CD4-positive, alpha-beta T cell treated with Interferon alpha-2 for 1 hour (primary cell): ENCODE measurements at places on chromosomes 7 and 10.

DNA sequence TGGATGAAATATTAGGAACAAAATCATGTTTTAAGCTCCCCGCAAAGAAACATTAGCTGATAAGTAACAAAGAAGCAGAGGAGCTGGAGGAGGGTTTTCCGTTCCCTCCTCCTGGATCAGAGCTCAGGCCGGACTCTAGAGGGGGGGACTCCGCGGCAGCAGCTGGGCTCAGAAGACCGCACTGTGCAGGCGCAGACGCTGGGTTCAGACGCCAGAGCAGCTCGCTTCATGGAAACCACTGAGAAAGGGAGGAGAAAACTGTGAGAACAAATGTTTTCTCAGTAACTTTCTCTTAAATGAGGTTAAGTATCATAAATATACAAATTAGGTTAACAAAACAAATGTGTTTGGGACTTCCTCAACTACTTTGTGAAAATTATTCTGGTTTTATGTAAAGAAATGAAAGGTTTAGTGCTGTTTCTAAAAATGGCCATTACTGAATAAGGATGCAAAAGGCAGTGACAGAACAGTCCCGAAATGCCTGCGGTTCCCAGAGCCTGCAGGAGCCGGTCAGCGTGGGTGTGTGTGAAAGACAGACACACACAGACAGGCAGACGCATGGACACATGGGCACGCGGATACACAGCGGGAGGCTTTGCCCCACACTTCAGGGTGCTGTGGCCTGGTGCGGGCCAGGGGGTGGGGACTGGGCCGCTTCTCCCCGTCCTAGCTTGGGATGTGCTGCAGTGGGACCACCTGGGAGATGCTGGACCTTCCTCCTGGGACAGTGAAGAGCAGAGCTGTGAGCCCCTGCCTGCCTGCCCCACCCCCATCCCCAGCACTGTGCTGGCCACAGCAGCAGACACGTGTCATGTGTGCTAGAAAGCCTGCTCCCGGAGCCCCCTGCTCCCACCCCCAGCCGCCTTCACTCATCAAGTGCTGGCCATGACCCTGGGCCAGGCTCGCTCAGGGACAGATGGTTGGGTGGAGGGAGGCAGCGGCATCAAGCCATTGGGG, 20.3 kb upstream of the ADGRA1 start:
- DNase-seq, result no peak

- DNase-seq, result no peak
Observed at GRCh38 chr7:76342222-76342621, 16.6 kb downstream of the YWHAG start.

- DNase-seq, result no peak
Observed at GRCh38 chr7:51012569-51013217, 230.0 kb upstream of the GRB10 start.

DNA sequence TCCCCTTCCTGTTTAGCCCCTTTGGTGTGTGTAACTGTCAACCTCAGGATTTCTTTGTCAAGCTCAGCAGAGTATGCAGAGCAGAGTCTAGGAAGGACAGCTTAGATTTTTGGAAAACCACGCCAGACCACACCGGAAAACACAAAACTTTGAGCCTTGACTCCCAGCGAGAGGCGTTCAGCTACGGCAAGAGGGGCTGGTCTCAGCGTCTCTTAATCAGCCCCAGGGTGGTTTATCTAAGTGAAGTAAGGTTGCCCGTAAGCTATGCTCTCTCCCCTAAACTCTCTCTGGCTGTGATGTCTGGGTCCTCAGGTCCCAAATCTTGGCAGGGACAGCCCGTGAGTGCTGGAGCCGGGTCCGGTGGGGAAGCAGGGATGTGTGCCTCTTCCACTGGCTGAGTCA, 230.9 kb downstream of the KLF6 start:
- peak; percentile 0 for DNase-seq

- no peak for DNase-seq
Observed at GRCh38 chr7:144936314-144936713, 100.5 kb upstream of the TPK1 start.

- no peak for DNase-seq
Observed at GRCh38 chr10:27391325-27391724, 112.8 kb upstream of the RAB18 start.

DNA sequence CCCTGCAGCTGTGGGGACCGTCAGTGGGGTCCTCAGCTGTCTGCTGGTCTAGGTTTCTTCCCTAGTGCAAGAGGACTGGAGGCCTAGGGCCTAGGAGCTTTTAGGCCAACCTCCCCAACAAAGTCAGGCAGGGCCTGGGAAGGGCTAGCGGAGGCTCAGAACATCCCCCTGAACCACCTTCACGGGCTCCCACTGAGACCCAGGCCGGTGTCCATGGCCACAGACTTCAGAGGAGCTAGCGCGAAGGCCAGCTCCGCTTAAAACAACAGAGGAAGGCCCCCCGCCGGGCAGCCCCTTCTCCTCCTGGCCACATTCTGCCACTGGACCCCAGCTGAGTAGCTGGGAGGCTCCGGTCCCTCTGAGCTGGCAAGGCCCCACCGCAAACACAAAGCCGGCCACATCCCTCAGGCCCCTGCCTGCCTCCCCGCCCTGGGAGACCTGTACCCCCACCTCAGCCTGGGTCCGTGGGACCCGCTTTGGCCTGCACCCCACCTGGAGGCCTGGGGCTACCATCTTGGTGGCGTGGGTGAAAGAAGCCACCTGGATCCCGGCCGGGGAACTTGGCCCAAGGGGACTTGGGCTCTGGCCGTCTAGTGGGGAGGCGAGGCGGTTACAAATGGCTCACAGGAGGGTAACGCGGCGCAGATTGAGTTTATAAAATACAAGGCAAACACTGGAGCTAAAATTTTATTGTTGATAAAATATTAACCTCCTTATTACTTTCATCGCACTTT, 5.4 kb upstream of the UNCX start:
- DNase-seq, result no peak

- no peak for DNase-seq
Observed at GRCh38 chr7:142833174-142834048, 21.5 kb upstream of the EPHB6 start.

DNA sequence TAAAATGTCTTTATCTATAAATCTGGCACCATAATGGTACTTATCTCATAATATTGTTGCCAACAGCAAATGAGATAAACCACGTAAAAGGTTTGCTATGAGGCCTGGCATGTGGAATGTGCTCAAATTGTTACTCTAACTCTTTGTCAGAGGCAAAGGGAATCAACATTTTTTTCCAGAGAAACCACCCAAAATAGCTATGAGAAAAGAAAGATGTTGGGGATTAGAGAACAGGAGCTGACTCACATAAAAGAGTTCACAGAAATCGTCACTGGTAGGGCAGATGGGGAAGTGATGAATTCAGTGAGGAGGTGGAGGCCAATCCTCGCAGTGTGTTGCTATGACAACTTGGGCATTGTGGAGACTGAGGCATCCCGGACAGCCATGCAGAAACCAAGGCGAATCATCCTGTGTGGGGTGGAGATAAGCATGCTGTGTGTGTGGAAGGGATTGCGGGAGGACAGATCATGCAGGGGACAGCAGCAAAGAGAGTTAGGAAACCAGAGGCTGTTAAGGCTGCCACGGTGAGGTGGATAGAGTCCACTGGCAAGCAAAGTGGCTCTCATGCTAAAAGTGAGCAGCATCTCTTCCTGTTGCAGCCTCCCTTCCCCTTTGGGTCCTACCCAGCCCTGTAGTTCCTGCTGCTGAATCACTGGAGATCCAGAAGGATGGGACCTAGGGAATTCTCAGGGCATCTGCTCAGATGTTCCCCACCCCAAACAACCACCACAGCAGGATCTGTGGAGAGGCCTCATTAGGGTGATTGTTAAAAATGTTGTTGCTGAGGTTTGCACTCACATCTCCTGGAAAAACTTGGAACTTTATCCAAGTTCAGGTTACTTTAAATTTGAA, 103.9 kb downstream of the CUBN start:
- DNase-seq, result peak; percentile 76

- no peak for DNase-seq
Observed at GRCh38 chr7:1749351-1749863, 79.3 kb downstream of the ELFN1 start.

- no peak for DNase-seq
Observed at GRCh38 chr10:132517951-132518521, 19.6 kb upstream of the INPP5A start.

GRCh38 chr7:44964384-44964830, 14.4 kb downstream of the MYO1G start:
- no peak for DNase-seq

- DNase-seq, result no peak
Observed at GRCh38 chr7:145183069-145183468, 347.2 kb upstream of the TPK1 start.

GRCh38 chr7:29288181-29289091, 93.9 kb downstream of the CHN2 start:
- no peak for DNase-seq

DNA sequence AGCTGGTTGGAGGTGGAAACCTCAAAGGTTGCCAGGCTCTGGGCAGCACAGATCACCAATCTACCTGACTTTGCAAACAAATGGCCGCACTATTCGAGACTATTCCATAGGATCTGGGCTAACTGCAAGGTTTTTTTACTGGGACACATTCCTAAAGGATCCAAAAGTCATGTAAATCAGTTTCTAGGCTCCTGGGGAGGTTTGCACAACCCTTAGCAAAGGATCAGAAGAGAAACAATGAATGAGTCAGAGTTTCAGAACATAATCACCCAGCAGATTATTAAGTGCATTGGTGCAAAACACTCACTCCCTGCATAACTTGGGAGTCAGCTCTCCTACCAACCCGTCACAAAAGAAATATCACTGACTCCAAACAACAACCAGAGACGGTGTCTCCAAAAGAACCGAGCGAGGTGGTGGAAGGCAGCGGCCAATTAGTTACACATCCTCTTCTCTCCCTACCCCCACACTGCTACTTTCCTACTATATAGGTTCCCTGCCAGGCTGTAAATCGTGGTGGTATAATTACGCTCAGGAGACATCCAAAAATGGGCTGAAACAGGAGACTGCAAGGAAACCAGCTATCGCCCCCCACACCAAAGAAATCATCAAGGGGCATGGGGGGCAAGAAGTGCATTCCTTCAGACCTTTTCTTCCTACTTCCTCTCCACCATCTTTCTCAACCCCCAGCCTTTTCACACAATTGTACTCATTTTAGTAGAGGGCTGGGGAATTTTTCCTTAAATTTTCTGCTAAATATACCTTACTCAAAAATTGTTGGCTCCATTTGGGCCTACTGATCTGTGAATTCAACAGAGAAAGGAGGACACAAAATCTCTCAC, 3.2 kb downstream of the UBE2H start:
- no peak for DNase-seq
